IgD-negative memory B cell (primary cell): ENCODE measurements at places on chromosomes 12 and 14. TPM values are rescaled to one million over a fixed set of nuclear protein-coding genes. Genes with fewer than 3 reads are reported as not detected.

INHBE gene
- polyA plus RNA-seq, result not detected

HCAR3 gene
- polyA plus RNA-seq, result not detected

LHX5 gene
- polyA plus RNA-seq, result not detected

P2RX2 gene
- not detected for polyA plus RNA-seq

CLEC12A gene
- 0.55 TPM for polyA plus RNA-seq

CPNE6 gene
- not detected for polyA plus RNA-seq

TTC9 gene
- 9.2 TPM for polyA plus RNA-seq

LIN7A gene
- polyA plus RNA-seq, result not detected

SYNDIG1L gene
- not detected for polyA plus RNA-seq

ZNF219 gene
- polyA plus RNA-seq, result 1.0 TPM

STAC3 gene
- 2.4 TPM for polyA plus RNA-seq

TAS2R7 gene
- not detected for polyA plus RNA-seq

AQP6 gene
- polyA plus RNA-seq, result not detected

GPR84 gene
- polyA plus RNA-seq, result not detected

DPF3 gene
- 6.0 TPM for polyA plus RNA-seq

LTB4R2 gene
- polyA plus RNA-seq, result 0.97 TPM

CLEC9A gene
- not detected for polyA plus RNA-seq

KCNMB4 gene
- polyA plus RNA-seq, result 0.19 TPM

KLRK1 gene
- 15.8 TPM for polyA plus RNA-seq

SRRM4 gene
- polyA plus RNA-seq, result not detected

PTGDR gene
- polyA plus RNA-seq, result 1.5 TPM

SSPN gene
- 149 TPM for polyA plus RNA-seq

TAS2R30 gene
- 0.13 TPM for polyA plus RNA-seq

CBLN3 gene
- 2.9 TPM for polyA plus RNA-seq

SALL2 gene
- polyA plus RNA-seq, result 0.34 TPM

C12orf54 gene
- polyA plus RNA-seq, result not detected

HOXC4 gene
- 2.3 TPM for polyA plus RNA-seq

SLC2A3 gene
- polyA plus RNA-seq, result 65.3 TPM

ADAMTS20 gene
- polyA plus RNA-seq, result not detected

SLC7A7 gene
- polyA plus RNA-seq, result 24.0 TPM

GPRC5D gene
- 1.4 TPM for polyA plus RNA-seq

ABCD2 gene
- polyA plus RNA-seq, result 1.5 TPM

BEGAIN gene
- 0.91 TPM for polyA plus RNA-seq

KLC1 gene
- 80.2 TPM for polyA plus RNA-seq

KRT82 gene
- polyA plus RNA-seq, result not detected

ISM2 gene
- polyA plus RNA-seq, result not detected

GSC gene
- polyA plus RNA-seq, result not detected

CLIP1 gene
- polyA plus RNA-seq, result 26.8 TPM

ADGRD1 gene
- 0.50 TPM for polyA plus RNA-seq

SIRT4 gene
- polyA plus RNA-seq, result 0.74 TPM

SYNE3 gene
- 8.8 TPM for polyA plus RNA-seq

MMP17 gene
- polyA plus RNA-seq, result 3.4 TPM

MYRFL gene
- polyA plus RNA-seq, result not detected

GTF2H3 gene
- polyA plus RNA-seq, result 22.7 TPM

AMDHD1 gene
- polyA plus RNA-seq, result 2.7 TPM
